ENCODE measurements at places on chromosomes 7 and 10. TPM values are rescaled to one million over a fixed set of nuclear protein-coding genes. Genes with fewer than 3 reads are reported as not detected.
A peak's percentile ranks its signal among the peaks of the same experiment; 100 is the strongest.

The OR6B1 gene
- not detected for total RNA-seq

The PHKG1 gene
- total RNA-seq: 0.20 TPM

The BPGM gene
- 12.6 TPM for total RNA-seq

The PTF1A gene
- not detected for total RNA-seq

The ANKRD61 gene
- not detected for total RNA-seq

The MAGI2 gene
- total RNA-seq: 0.44 TPM

The EBLN1 gene
- total RNA-seq: not detected

The AIFM2 gene
- 1.3 TPM for total RNA-seq

The BHLHA15 gene
- total RNA-seq: 0.44 TPM

- DNase-seq: no peak
These were observed 2.3 kb downstream of the FAM107B start for GRCh38 chr10:14772399-14772798.

DNA sequence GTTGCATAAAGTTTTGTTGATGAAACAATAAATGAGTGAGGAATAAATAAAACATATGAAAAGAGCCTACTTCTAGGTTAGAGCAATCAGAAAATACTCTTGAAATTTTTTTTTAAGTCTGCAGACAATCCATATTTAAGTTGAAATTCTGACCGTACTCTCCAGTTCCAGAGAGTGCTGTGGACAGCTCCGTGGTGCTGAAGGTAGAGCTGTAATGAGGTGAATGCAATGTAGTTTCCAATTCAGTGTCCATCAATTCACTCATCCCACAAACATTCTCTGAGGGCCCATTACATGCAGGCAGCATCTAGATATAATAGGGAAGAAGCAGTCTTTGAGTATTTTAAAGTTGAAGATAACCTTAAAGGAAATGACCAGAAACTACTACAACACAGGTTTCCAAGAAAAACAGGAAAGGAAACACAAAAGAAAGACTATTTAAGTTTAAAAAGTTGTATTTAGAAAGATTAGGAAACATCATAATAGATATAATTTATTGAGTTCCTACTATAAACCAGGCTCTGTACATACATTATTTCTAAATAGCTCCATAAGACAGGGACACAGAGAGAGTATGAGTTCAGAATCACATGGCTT lies 44.0 kb upstream of the CRTAC1 start:
- peak; percentile 52 for DNase-seq

DNA sequence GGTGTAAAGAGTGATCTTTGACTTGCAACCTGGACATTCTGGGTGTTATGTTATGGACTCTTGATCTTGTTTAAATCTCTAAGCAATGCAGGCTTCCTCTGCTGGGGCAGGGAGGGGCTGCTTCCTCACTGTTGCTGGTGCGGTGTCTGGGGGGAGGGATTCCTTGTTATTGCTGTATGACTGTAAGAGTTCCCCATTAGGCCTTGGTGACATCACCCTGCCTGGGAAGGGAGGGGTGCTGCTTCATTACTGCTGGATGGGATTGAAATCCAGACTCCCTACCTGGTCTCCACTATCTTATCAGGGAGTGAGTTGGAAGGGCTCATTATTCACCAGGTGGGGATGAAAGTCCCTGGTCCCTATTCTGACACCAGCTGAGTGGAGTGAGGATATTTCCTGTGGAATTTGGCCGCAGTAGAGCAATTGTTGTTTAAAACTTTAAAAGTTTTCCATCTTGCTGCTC lies 8.8 kb downstream of the OGDH start:
- DNase-seq: peak; percentile 81

DNA sequence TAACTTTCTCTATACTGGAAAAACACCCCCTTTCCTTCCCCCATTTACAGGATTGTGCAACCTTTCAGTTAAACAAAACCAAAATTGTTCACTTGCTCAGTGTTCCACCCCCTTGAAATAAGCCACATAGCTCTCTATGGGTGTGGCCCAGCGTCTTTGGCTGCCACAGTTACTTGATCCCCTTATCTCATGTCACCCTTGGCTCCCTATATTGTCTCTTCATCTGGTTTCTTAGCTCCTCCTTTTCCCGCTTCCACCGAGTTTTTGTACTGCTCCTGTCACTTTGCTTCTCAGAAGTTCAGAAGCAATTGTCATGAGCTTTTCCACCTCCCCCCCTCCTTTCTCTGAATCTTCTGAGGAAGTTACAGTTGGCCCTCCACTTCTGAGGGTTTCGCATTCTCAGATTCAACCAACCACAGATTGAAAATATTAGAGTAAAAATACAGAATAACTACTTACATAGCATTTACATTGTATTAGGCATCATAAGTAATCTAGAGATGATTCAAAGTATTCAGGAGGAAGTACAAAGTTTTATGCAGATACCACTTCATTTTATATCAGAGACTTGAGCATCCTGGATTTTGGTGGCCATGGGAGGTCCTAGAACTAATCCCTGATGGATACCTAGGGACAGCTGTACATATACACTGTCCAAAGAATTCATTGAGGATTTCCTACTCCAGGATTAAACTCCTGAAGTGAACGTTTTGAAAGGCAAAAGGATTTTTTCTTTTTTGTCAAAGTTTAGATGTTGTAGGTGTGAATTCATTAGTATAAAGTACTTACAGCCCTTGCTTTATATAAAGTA lies 60.4 kb downstream of the ADD3 start:
- no peak for DNase-seq

GRCh38 chr10:88113232-88113631 lies 249.8 kb downstream of the PTEN start:
- DNase-seq: no peak

GRCh38 chr10:19629567-19629966 lies 186.7 kb upstream of the PLXDC2 start:
- DNase-seq: no peak

GRCh38 chr10:109968953-109969759 lies 38.6 kb upstream of the ADD3 start:
- no peak for DNase-seq

- DNase-seq: no peak
These were observed 1.8 kb downstream of the PFKP start for GRCh38 chr10:3068968-3069737.

GRCh38 chr7:90613088-90613498 lies 17.0 kb downstream of the CDK14 start:
- DNase-seq: no peak

DNA sequence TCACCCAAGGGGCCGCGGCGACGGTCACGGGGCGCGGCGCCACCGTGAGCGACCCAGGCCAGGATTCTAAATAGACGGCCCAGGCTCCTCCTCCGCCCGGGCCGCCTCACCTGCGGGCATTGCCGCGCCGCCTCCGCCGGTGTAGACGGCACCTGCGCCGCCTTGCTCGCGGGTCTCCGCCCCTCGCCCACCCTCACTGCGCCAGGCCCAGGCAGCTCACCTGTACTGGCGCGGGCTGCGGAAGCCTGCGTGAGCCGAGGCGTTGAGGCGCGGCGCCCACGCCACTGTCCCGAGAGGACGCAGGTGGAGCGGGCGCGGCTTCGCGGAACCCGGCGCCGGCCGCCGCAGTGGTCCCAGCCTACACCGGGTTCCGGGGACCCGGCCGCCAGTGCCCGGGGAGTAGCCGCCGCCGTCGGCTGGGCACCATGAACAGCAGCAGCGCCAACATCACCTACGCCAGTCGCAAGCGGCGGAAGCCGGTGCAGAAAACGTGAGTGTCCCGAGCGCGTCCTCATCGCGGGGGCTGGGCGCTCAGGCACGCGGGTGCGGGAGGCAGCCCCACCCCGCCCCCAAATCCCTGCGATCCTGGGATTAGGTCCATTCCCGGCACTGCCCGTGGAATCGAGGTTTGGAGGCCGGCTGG lies 509 bp downstream of the AHR start:
- DNase-seq: peak; percentile 40

DNA sequence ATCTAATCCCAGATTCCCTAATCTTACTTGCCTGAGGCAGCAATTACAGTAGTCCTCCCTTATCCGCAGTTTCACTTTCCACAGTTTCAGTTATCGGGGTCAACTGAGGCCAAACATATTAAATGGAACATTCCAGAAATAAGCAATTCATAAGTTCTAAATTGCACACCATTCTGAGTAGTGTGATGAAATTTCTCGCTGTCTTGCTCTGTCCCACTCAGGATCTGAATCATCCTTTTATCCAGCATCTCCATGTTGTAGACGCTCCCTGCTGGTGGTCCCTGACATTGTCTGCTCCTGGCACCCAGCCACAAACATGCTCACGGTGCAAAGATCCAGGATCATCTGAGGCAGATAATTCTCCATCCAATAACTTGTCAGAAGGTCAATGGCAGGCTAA lies 128.7 kb upstream of the CXCL12 start:
- no peak for DNase-seq

DNA sequence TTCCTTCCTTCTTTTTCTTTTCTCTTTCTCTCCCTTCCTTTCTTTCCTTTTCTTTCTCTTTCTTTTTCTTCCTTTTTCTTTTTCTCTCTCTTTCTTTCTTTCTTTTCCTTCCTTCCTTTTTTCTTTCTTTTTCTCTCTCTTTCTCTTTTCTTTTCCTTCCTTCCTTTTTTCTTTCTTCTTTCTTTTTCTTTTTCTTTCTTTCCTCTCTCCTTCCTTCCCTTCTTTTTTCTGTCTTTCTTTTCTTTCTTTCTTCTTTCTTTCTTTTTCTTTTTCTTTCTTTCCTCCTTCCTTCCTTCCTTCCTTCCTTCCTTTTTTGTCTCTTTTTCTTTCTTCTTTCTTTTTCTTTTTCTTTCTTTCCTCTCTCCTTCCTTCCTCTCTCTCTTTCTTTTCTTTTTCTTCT lies 136.8 kb downstream of the PTN start:
- no peak for DNase-seq

GRCh38 chr7:84337429-84337828 lies 142.8 kb upstream of the SEMA3A start:
- DNase-seq: no peak

GRCh38 chr7:103914147-103914899 lies 75.1 kb downstream of the RELN start:
- DNase-seq: no peak

DNA sequence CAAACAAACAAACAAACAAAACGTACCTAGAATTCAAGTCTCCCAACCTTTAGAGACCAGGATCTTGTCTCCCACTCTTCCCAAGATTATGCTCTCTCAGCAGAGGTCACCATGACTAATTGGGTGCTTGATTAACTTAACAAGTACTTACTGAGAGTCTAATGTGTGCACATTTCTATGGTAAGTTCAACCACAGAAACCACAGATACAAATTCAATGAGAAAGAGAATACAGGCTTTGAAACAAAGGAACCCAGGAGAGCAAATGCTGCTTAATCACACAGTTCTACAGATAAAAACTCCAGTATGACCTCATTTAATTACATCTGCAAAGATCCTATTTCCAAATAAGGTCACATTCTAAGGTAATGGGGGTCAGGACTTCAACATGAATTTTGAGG lies 142.8 kb downstream of the DNAJC1 start:
- no peak for DNase-seq

GRCh38 chr10:50809596-50809995 lies 69.9 kb downstream of the ASAH2B start:
- no peak for DNase-seq

GRCh38 chr10:8193546-8193945 lies 139.1 kb downstream of the GATA3 start:
- no peak for DNase-seq

DNA sequence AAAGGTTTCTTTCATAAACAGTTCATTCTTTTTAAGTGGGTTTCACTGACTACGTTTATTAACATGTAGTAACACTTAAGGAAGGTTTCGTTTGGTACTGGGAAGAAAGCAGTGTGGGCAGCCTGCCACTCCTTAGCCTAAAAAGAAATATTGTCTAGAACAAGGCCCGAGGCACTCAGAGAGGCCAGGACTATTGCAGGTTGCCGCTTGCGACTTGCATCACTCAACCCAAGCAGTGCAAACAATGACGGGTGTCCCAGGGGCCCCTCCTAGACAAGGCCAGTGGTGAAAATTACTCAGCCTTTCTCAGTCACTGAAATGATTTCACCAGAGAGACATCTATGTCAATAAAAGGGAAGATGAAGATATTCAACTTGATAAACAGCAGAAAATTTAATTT lies 243.9 kb downstream of the SNX13 start:
- DNase-seq: no peak

- no peak for DNase-seq
These were observed 123.5 kb upstream of the SHH start for GRCh38 chr7:155935726-155936125.

DNA sequence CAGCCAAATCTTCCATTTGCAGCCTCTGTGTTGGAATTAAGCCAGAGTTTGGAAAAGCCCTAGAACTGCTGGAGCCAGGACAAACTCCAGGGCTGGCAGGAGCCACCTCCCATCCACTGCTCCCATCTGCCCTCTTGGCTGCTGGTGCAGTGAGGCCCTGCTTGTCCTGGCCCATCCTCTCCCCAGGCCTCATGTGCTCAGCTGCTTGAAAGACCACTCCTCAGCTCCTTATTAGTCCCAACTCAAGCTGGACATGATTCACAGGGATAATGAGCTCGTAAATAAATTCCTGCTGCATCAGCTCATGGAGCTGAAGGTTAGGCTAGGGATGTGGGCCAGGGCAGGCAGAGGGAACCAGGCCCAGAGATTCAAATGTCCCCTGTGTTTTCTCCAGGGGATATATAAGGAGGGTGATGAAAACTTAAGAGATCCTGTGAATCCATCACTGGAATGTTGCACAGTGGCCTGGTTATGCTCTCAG lies 282.8 kb downstream of the RPS24 start:
- DNase-seq: peak; percentile 15

GRCh38 chr10:6607778-6608177 lies 27.7 kb upstream of the PRKCQ start:
- DNase-seq: no peak

DNA sequence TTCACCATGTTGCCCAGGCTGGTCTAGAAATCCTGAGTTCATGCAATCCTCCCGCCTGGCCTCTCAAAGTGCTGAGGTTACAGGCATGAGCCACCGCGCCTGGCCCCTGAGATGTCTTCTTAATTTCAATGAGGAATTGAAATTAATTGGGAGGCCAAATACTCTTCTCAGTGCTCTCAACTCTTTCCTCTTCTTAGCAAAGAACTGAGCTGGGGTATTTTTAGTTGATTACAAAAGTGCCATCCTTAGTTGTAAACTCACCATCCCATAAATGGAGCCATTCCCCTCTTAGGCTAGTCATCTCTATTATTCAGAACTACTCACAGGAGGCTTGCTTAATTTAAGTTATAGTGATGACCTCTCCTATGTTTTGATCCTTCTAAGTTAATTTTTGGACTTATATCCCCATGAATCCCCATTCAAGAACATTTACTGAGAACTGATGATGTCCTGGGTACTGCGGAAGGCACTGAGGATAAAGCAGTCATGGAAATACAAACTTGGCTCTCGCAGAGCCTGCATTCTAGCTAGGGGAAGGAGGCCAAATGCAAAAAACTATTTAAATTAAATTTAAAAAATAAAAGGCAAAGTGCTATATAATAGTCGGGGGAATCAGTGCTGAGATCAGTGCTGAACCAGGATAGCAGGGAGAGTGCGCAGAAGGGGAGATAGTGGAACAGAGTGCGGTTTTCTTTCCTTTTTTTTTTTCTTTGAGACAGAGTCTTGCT lies 145.3 kb downstream of the SFMBT2 start:
- no peak for DNase-seq

DNA sequence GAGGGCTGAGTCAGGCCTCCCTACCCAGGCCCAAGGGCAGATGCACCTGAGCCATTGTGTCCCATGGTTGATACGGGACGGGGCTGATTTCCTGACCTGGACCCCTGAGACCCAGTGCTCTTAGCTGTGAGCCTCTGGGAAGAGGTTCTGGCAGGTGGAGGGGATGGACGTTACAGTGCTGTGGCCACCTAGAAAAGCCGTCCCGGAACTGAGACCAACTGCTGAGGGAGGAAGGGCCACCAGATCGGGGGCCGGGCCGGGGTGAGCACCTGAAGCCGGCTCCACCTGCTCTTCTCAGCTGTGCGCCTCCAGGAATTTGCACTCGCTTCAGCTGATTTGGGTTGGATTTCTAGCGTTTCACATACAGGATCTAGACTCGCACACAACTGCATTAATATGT lies 35.4 kb downstream of the CHST12 start:
- no peak for DNase-seq

GRCh38 chr10:110744782-110745181 lies 100.6 kb downstream of the RBM20 start:
- no peak for DNase-seq
